ENCODE measurements at places on chromosomes 11 and 22.

- peak; percentile 43 for DNase-seq
Measured at GRCh38 chr11:10858439-10859325, 829 bp upstream of the ZBED5 start.

DNA sequence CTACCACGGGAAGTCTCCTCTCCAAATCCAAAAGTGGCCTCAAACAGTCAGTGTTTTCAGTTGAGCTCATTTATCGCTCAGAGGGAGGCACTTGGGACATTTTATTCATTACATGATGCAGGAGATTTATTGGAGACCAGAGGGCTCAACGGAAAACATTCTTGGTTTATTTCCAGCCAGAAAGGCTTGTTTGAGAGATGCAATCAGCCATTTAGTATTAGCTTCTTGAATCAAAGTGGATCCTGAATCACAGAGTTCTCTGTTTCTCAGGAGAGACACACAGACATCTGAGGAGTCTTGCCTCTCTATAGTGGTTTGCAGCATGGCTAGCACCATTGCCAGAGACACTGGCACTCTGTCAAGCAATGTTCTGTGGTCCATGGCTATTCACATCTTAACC, 31.5 kb downstream of the CD44 start:
- no peak for DNase-seq

GRCh38 chr11:134363592-134363991, 31.8 kb downstream of the GLB1L2 start:
- no peak for DNase-seq

DNA sequence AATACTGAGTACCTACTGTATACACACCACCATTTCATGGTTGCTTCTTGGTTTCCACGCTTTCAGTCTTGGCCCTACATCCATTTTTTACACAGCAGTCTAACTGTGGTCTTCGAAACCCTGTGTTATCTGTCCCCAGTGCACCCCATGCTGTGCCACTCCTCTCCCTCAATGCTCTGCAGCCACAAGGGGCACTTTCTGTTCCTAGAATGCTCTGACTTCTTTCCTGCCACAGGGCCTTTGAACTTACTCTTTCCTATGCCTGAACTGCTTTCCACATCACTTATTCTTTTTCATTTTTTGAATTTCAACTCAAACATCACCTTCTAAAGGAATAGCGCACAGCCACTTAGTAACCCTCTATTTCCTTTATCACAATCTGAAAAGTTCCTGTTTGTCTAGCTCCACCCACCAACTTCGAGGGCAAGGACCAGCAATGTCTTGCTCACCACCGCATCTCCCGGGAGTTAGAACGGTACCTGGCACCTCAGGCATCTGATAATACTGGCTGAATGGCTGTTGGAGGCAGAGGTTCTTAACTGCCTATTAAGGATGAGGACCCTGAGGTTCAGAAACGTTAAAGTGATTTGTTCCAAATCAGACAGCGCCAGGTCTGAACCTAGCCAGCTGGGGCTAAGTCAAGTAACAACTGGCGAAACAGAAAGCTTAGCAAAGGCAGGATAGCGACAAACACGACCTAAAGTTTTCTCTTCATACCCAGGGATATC, 568 bp downstream of the ALG8 start:
- peak; percentile 27 for DNase-seq

- no peak for DNase-seq
Measured at GRCh38 chr11:22666688-22667439, 453 bp downstream of the GAS2 start.

Data from CD4-positive, alpha-beta T cell treated with Interleukin-2 at 100 ng/mL for 4 hours (primary cell).